ENCODE measurements at places on chromosomes 6 and 20.

- no peak for DNase-seq
Observed at GRCh38 chr6:83815631-83816272, 37.4 kb upstream of the RIPPLY2 start.

GRCh38 chr6:124073021-124073420 is 269.4 kb downstream of the NKAIN2 start:
- no peak for DNase-seq

DNA sequence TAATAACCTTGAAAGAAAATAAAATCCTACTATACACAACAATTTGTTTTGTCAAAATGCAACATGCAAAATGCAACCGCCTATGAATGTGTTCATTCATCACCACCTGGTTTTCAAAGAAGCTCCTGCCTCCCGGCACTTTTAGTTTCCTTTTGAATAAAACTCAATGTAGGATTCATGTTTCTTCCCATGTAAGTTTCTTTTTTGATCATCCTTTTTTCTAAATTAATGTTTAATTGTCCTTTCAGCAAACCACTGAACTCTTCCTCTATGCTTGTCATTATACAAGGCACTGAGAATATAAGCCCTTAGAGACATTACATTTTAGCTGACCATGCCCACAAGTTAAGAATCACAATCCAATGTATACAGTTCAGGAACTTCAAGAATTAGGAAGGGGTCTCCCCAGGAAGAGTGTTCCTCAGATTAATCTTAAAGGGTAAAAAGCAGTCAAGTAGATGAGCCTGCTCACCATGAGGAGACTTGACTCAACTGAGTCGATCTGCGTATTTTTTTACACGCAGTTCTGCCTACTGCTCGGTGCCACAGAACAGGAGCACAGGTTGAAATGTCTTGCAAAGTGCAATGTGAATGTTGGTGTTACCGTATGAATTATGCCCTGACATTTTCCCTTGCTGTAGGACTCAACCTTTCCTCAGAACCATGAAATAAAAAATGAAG is 7.2 kb upstream of the THEMIS start:
- DNase-seq, result no peak

GRCh38 chr6:167703781-167704180 is 122.9 kb upstream of the AFDN start:
- DNase-seq, result no peak

DNA sequence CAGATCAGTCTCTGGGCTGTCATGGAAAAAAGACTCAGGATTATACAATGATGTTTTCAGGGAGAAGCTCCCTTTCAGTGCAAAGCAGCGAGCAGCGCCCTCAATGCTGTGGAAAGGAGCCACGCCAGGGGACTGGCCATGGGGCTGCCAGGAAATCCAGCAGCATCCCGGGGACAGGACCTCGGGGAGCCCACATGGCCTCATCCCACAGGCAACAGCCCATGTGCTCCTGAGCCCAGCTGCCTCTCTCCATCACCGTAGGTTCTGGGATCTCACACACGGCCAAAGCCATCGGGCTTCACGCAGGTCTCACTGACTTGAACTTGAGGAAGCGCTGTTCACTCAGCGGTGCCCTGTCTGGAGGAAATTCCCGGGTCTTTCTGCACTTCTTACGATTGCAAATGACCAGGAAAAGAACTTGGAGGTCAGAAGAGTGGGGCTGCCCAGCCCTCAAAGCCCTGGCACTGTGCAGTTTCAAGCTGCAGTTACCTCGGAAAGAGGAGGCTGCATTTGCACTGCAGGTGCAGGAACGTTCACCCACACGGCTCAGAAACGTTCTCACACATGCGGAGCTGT is 125.9 kb upstream of the THBS2 start:
- no peak for DNase-seq

DNA sequence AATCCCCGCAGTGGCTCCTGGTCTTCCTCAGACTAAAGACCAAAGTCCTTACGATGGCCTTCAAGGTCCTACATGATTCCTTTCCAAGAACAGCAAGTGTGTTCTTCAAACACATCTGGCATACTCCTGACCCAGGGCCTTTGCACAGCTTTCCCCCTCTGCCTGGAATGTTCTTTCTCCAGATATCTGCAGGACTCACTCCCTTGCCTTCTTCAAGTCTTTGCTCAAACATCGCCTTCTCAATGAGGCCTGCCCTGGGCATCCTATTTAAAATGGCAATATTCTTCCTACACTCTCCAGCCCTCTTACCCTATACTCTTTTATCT is 30.2 kb downstream of the VEGFA start:
- no peak for DNase-seq

- no peak for DNase-seq
Observed at GRCh38 chr20:7975851-7976414, 35.7 kb upstream of the HAO1 start.

- DNase-seq, result no peak
Observed at GRCh38 chr6:106316375-106316766, 9.2 kb downstream of the ATG5 start.

- DNase-seq, result no peak
Observed at GRCh38 chr6:166360243-166361076, 18.1 kb upstream of the SFT2D1 start.

DNA sequence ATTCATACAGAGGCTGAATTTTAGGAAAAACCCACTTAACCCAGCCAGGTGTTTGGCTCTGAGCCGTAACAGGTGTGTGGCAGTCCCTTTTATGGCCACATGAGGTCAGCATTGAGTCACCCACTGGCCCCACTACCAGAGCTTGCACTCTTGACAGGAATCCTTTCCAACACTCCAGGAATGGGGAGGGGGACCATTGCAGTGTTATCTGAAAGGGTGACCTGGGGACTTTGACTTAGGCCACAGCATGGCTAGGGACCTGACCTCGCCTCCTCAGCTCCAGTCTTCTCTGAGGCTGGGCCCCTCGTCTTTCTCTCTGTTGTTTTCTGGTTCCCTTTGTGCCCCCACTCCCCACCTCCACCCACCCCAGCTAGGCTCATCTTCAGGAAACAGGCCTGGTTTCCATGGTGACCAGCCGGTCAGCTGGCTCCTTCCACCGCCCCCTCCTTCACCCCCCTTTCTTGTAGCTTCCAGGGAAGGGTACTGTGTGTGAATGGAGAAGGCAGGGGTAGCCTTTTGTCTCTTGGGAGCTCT is 2.1 kb upstream of the TMEM151B start:
- DNase-seq, result no peak

GRCh38 chr6:157099912-157100593 is 223.3 kb downstream of the TMEM242 start:
- no peak for DNase-seq

- DNase-seq, result no peak
Observed at GRCh38 chr20:9025011-9025410, 43.9 kb upstream of the PLCB4 start.

GRCh38 chr6:163195721-163196691 is 218.5 kb upstream of the QKI start:
- DNase-seq, result no peak

- no peak for DNase-seq
Observed at GRCh38 chr6:108253241-108253640, 7.6 kb downstream of the SNX3 start.

DNA sequence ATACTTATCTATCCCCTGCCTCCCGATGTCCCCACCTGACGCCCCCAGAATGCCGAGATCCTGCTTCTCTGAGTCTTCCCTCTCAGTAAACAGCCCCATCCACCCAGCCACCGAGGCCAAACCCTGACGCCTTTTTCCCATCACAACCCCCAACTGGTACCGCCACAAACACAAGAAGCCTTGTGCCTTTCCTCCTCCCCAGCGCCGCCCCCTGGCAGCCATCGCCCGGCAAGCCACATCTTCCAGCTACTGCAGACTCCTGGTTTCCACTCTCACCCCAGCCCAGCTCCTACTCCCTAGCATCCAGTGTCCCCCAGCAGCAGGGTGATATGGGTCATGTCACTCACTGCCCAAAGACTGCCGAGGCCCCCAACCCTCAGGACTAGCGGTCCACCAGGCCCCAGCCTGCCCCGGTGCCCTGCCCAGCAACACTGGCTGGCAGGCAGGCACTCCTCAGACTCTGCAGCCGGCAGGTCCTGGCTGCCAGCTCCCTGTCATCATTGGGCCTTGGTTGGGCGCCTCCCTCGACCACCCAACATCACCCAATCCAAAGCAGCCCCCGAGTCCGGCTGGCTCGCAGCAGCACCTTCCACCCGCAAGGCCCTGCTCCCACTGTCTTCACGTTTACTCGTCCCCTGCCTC is 11.2 kb downstream of the TCFL5 start:
- DNase-seq, result no peak

GRCh38 chr20:10219452-10219791 is 792 bp downstream of the SNAP25 start:
- peak; percentile 44 for DNase-seq

- no peak for DNase-seq
Observed at GRCh38 chr6:139699335-139699734, 324.9 kb upstream of the CITED2 start.

- no peak for DNase-seq
Observed at GRCh38 chr20:22752324-22752723, 168.0 kb upstream of the FOXA2 start.

- no peak for DNase-seq
Observed at GRCh38 chr20:38840053-38840893, 34.8 kb downstream of the PPP1R16B start.

GRCh38 chr20:64049060-64049877 is at the start of gene SOX18:
Gene SOX18 (minus strand): TSS chr20:64049639. CDS start chr20:64049516, 123 bp downstream.
- no peak for DNase-seq

GRCh38 chr6:157774153-157775135 is 48.6 kb upstream of the SNX9 start:
- no peak for DNase-seq

DNA sequence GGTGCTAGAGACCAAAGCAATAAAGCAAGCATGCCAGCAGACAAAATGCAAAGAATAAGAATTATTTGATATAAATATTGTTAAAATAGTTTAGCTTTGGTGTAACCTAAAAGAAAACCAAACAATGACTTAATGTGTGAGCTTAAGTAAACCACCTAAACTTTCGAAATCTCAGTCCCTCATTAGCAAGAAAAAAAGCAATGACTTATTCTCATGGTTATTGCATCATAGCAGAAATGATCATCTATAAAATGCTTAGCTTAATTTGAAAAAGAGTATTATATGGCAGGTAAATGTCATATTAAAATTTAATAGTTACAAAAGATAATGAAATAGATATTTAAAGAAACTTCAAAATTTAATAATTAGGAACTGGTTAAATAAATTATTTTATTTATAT is 1395.7 kb upstream of the EYS start:
- DNase-seq, result no peak

DNA sequence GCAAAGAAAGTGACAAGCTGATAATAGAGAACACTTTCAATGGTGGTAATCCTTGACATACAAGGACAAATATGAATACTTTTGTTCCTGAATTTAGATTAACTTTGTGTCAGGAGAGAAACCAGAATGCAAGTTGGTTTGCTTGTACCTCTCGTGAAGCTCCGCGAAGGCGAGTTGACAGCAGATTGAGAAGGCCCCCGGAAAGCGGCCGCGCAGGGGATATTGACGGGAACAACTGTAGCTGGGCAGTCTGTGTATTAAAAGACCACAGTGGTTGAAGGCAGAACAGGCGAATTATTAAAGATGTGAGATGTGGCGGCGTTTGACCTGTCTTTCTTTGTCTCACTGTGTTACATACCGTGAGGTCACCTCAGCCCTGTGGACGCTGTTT is 175.8 kb upstream of the RALGAPA2 start:
- no peak for DNase-seq

- no peak for DNase-seq
Observed at GRCh38 chr6:94372229-94372628, 952.9 kb upstream of the EPHA7 start.

GRCh38 chr6:35139924-35140638 is 1.1 kb downstream of the TCP11 start:
- no peak for DNase-seq

DNA sequence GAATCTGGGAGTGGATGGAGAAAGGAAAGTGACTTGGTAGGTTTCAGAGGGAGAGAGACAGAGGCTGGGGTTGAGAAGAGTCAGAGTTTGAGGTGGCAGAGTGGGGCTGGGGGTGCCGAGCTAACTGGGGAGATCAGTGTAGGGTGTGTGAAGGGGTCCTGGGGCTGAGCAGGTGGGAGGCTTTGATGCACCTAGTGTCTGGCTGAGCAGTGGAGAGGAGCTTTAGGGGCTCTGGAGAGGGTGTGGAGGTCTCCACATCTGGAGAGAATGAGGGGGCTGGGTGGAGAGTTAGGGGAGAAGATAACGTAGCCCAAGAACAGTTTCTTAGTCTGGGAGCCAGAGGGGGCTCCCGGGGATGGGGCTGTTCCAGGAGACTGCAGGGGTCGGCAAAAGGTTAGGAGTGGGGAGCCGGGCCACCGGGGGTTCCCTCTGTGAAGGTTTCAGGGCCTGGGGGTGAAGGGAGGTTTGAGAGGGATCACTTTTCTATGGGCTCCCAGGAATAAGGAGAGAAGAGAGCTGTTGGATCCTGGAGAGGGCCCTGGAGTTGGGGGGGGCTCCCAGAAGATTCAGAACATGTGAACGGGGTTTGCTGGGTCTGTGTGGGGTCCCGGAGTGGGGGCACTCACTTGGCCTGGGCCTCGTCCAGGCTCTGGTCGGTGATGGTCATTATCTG is 797 bp downstream of the PBX2 start:
- DNase-seq, result no peak

- DNase-seq, result no peak
Observed at GRCh38 chr6:155349129-155349528, 34.8 kb upstream of the TFB1M start.

All from omental fat pad (tissue), 4 donors.